Activated T-helper 17 cell treated with anti-CD3 and anti-CD28 coated beads, Interleukin-2, amount 50 U/mL, for 72 hours (primary cell): ENCODE measurements at places on chromosomes 6 and 20.

GRCh38 chr20:23009636-23010035, 25.5 kb upstream of the SSTR4 start:
- ATAC-seq = no peak
- no peak overlapping the region for H3K4me3 ChIP-seq
- no peaks in the 10 kb centered on the region for H3K4me1 ChIP-seq

DNA sequence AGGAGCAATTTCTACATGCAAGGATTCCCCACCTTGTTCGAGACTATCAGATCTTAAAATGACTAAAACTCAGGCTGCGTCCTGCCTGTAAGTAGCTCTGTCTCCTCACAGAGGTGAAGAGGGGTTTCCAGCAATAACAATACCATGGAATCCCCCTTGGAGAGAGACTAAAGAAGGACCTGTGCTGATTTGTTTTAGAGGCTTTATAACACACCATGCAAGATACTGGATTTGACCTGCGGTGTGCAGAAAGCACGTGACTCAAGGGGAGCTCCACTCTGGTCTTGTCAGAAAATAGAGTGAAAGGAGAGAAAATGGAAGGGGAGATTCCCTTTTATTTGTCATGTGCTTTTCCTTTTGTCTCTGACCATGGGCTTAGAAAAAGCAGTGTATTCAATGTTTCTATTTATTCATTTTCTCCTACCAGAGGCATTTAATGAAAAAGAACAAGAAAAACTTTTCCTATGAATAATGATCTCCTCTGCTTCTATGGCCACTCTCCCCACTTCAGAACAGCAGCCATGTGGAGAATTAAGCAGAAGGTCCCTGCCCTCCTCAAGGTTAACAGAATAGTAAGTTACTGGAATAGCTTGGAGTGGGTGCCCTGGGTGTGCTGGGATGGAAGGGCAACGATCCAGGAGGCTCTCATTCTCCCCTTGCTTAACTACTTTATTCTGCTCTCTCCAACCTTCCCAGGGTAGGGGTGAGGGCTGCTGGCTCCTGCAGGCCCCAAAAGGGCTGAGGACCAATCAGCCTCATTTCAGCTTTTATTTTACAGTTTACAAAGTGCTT, 19.2 kb upstream of the MRPS10 start:
- peak; percentile 82 for ATAC-seq
- H3K4me3 ChIP-seq = peak overlapping the region; percentile 45
- peaks cover 6% of the 10 kb centered on the region for H3K4me1 ChIP-seq
- no peaks in the 10 kb centered on the region for H3K27me3 ChIP-seq
- peaks cover 65% of the 10 kb centered on the region for H3K36me3 ChIP-seq
- peak overlapping the region; percentile 85 for H3K27ac ChIP-seq

- H3K27ac ChIP-seq = no peak overlapping the region
- H3K4me3 ChIP-seq = no peak overlapping the region
- H3K36me3 ChIP-seq = no peaks in the 10 kb centered on the region
- ATAC-seq = no peak
Measured at GRCh38 chr20:54622333-54623295, 147.2 kb downstream of the DOK5 start.

GRCh38 chr6:139519571-139520031, 145.2 kb upstream of the CITED2 start:
- peak overlapping the region; percentile 86 for H3K27ac ChIP-seq
- ATAC-seq = no peak
- peaks cover 37% of the 10 kb centered on the region for H3K4me1 ChIP-seq
- H3K36me3 ChIP-seq = no peaks in the 10 kb centered on the region
